Right ventricle myocardium superior (tissue), 1 donor: ENCODE measurements at places on chromosomes 2 and 18. TPM values are rescaled to one million over a fixed set of nuclear protein-coding genes. Genes with fewer than 3 reads are reported as not detected.

Gene TNP1
- not detected for total RNA-seq

- DNase-seq, result no peak
Observed at GRCh38 chr2:113234721-113235346, 43.9 kb downstream of the PAX8 start.

Gene GPR45
- not detected for total RNA-seq

DNA sequence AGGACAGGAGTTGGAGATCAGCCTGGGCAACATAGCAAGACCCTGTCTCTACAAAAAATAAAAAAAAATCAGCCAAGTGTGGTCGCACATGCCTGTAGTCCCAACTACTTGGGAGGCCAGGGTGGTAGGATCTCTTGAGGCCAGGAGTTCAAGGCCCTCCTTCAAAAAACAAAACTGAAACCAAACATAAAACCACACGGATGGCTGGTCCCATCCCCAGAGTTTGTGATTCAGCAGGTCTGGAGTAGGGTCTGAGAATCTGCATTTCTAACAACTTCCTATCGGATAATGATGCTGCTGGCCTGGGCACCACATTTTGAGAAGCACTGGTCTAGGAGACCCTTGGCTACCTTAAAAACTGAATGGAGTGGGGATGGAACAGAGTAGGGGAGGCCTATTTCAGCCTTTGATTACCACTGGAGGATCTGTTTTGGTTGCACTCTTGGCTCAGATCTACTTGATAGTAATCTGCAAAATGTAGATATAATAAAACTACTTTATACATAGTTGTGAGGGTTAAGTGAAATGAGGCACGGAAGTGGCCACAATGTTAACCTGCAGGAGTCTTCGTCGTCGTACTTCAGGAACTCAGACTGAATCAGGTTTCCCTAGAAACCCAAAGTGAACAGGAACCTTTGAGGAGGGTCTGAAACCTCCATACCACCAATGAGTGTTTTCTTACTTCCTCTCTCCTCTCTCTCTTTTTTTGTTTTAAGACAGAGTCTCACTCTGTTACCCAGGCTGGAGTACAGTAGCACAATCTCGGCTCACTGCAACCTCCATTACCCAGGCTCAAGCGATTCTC, 25.5 kb upstream of the NFE2L2 start:
- no peak for DNase-seq

GRCh38 chr2:117785740-117786139, 28.8 kb upstream of the DDX18 start:
- DNase-seq, result no peak

Gene GNAL
- total RNA-seq, result 5.1 TPM

- peak; percentile 57 for DNase-seq
Observed at GRCh38 chr18:45554389-45554737, 60.9 kb upstream of the SLC14A2 start.

DNA sequence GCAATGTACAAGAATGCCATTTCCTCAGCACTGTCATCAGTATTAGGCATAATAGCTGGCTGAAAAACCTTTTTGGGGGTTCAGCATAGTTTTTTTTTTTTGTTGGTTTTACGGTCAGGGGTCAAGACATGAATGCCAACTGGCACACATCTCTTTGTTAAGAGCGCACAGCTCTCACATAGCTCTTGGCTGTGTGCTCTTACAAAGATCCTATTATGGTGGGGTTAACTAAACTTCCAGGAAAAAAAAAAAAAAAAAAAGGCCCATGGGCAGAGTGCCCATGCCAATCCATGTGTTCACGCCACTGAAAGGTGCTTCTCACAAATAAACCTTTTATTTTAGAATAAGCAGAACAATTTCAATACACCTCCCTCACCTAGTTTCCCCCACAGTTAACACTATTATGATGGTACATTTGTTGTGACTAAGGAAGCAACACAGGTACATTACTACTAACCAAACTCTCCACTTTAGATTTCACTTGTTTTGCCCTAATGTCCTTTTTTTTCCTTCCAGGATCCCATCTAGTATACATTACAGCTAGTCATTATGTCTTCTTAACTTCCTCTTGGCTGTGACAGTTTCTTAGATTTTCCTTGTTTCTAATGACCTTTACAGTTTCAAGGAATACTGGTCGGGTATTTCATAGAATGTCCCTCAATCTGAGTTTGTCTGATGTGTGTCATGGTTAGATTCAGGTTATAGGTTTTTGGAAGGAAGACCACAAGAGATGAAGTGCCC, 56.3 kb downstream of the C2orf74 start:
- no peak for DNase-seq

GRCh38 chr2:119419065-119419464, 12.6 kb upstream of the TMEM37 start:
- no peak for DNase-seq

DNA sequence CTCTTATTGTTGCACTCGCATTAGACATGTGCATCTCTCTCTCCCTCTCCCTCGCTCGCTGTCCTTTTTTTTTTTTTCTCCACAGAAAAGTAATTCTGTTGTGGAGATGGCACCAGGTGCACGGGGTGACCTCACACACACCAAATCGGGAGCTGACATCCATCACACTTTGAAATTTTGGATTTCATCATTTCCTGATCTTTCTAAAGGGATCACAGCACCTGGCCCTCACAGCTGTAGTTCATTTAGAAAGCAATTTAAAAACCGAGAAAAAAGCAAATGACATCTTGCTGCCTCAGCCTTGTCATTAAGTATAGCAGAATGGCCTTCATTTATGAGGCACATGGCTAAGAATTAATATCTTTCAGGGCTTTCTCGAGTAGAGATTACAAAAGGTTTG, 717.2 kb downstream of the RNF144A start:
- DNase-seq, result no peak

Gene KCNIP3
- total RNA-seq, result 8.4 TPM

- DNase-seq, result no peak
Observed at GRCh38 chr2:153917570-153917969, 45.8 kb downstream of the GALNT13 start.

GRCh38 chr2:172455121-172455515, 27.7 kb downstream of the ITGA6 start:
- DNase-seq, result no peak

Gene RFTN2
- 4.4 TPM for total RNA-seq

Gene FSIP2
- total RNA-seq, result 0.13 TPM

DNA sequence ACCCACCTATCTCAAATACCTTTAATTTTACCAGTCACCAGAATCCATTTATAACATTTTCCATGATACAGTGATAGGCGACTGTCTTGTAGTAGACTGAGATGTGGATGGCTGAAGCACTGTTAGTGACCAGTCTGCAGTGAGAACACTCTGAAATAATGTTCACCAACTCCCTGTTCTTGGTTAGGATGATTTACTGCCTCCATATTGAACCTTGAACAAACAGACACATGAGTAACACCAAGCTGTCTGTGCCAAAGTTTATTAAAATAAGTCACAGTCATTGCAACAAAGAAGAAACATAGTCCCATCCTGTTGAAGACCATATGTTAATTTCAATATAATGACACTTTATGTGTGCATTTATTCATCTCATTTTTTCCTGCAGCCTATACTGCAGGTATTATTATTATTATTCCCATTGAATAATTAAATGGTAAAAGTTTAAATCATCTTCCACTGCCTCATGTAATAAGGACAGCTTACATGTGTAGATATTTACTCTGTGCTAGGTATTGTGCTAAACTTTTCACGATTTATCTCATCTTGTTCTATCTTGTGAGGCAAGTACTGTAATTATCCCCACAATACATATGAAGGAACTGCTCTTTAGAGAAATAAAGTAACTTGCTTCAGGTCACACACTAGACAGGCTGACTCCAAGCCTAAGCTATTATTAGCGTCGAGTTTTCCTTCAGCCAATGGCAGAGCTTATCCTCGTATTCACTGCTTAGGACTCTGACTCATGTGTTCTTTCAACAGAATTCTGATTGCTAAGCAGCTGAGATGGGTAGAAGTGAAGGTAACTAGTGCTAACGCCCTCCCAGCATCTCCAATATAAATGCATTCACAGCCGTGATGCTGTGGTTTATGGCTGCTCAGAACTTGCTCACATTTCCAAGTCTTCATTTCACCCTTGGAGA, 62.5 kb downstream of the ONECUT2 start:
- no peak for DNase-seq

Gene PTGR3
- 81.5 TPM for total RNA-seq

GRCh38 chr2:181268174-181268867, 188.9 kb upstream of the ITGA4 start:
- DNase-seq, result no peak

DNA sequence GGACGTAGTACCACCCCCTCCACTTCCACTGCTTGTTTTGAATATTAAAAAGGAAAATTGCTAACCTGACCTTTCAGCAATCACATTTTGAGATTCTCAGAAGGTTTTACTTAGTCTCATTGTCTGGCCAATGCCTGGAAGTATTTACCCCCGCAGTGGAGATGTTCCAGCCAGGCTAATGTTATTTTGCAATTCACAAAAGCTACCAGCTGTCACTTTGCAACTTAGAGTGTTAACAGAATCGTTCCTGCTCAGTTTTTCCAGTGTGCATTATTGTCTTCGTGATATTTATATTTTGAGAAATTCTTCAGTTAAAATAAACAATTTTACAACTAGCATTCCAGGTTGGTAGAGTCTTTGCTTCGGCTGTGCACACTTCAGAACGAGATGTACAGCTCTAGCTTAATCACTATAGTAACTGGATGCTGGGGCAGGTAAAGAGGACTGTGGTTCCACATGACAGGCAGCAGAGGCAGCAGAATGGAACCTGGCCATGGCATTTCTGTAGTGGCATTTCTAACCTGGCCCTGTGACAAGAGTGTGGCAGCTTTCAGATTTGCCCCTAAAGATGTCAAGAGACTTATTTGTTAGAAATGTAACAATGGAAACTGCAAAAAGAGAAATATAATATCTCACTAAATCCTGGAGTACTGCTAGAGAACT, 85.1 kb downstream of the DTNA start:
- DNase-seq, result peak; percentile 41

Gene ZNF397
- total RNA-seq, result 12.7 TPM

GRCh38 chr2:149625671-149626070, 38.1 kb upstream of the MMADHC start:
- DNase-seq, result no peak

DNA sequence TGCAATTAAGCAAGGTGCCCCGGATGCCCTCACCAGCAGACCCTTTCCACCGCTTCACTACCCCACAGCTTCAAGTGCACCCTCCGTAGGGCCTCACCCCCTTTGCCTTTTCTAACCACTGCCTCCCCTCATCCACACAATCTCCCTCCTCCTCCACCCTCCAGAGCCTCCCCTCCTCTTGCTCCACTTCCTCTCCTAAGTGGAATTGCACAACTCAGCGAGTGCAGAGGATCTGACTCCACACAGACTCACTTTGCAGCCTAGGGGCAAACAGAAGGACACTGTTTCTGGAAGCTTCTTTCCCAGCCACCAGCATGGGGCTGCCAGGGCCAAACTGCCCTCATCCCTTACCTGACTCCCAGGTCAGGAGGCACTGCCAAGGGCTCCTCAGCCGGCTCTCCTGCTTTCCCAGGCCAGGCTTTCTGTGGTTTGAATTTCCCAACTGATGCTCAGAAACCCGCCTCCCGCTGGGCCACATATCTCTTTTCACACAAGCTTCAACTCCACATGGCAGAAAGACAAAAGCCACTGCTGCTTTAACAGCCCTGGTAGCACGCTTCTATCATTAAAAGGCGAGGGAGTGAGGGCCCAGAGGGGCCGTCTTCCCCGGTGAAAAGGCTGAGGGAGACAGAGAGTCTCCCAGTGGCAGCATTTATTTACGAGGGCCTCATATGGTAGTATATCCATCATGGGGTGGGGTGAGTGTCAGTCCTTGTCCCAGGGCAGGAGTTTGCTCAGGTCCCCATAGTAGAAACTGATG, 74.7 kb upstream of the MGAT4A start:
- no peak for DNase-seq

DNA sequence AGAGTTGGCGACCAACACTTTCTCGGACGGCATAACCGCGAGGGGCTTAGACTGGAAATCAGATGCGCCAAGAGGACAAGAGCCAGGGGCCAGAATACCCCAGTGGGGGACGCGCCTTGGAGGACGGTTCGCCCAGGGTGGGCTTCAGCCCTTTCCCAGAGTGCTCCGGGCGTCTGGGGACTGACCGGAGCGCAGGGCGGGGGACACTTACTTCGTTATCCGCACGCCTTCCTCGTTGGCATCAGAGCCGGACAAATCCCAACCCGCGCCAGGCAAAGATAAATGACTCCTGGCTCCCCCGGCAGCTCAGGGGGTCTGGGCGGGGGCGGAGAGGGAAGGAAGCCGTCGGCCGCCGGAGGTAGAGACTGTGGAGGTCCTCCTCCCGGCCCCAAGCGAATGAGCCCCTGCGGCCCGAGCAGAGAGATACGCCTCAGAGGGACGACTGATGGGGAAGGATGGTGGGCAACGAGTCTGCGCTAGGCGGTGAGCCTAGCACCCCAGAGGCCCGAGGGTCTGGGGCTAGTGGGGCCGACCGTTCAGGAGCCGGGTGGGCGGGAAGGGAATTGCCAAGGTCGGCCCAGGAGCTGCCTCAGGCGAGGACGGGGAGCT, 4.7 kb upstream of the SATB2 start:
- no peak for DNase-seq

Gene SPP2
- not detected for total RNA-seq

DNA sequence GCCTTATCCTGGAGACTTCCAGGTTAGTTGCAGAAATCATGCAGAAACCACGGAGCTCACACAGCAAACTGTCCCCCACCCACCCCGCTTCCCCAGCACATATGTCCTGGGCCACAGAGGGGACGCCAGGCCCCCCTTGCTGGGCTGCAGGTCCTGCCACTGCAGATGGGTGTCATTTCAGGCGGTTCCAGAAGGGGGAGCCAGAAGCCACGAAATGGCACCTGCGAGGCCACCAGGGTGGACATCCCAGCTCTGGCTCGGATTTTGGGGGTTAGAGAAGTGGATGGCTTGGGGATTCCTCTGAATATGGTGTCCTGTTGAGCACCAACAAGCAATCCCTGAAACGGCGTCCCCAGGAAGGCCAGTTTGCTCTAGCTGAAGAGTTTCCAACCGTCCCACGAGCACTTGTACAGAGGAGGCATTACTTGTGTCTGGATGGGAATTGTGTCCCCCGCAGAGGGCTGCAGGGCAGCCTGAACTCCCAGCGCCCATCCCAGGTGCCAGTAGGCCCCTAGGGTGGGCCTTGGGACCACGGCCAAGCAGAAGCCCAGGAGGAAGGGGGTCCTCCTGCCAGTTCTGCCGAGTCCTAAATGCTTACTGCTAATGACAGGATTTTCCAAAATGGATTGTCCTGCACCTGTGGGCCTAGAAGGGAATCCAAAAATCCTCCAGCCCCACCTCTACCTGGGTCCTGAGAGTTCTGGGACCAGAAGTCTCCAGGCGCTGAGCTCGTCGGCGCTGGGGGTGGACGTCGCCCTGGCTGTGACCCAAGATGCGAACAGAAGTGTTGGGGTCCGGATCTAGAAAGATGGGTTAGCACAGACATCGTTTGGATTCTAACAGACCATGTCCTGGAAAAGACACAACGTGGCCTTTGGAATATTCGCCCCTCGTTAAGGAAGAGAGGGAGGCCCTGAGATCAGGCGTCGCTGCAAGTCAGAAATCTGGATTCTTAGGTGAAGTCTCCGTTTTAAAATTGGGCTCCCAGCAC, 14.6 kb upstream of the NFATC1 start:
- DNase-seq, result peak; percentile 78

Gene RNF103
- total RNA-seq, result 51.7 TPM

Gene RAPGEF4
- total RNA-seq, result 7.2 TPM
